Psoas muscle (tissue), 8 donors: ENCODE measurements at places on chromosomes 4 and X. TPM values are rescaled to one million over a fixed set of nuclear protein-coding genes. Genes with fewer than 3 reads are reported as not detected.

DNA sequence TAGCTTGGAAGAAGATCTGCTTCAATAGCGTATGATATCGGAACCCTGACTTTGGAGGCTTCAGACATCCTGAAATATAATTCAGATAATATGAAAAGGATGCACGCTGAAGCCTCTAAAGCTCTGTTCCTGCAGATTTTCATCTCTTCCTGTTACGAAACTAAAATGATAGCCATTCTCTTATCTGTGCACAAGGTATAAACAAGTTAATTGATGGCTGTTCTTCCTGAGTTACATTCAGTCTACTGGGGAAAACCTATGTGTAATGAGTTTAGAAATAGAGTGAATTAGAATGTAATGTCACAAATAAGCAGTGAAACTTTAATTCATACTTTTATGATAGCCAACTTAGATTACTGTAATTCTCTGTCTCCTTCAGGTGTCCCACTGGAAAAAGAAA lies 36.8 kb upstream of the AGA start:
- DNase-seq: no peak
- H3K4me1 ChIP-seq: no peaks in the 10 kb centered on the region
- no peaks in the 10 kb centered on the region for H3K36me3 ChIP-seq
- no peak overlapping the region for H3K27ac ChIP-seq

DNA sequence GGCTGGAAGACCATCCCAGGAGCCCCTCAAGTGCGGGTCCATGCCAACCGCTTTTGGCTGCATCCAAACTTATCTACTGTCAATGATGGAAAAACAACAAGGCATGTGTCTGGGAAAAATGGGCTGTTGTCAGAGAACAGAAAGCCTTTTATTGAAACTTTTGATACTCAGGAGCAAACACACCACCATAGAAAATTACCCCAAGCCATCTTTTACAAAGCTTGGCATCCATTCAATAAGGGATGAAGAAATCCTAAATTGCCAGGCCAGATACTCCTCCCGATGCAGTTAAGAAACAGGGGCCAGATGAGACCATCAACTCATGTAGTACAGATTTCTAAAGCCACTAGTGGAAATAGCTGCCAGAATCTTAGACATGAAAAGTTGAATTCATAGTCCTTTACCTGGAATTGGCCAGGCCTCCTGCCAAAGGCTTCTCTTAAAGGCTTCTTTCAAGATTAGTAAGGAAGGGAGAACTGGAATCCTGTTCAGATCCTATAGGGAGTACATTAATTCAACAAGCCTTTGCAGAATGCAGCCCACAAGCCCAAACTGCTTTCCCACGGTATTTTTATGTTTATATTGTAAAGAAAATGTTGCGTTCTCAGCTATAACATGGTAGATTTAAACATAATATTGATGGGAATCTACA lies 145.4 kb upstream of the MAP3K15 start:
- H3K27me3 ChIP-seq: no peaks in the 10 kb centered on the region
- no peaks in the 10 kb centered on the region for H3K4me1 ChIP-seq
- DNase-seq: no peak

GRCh38 chrX:9710332-9710731 lies 55.3 kb downstream of the GPR143 start:
- H3K36me3 ChIP-seq: no peaks in the 10 kb centered on the region
- no peak for DNase-seq
- no peaks in the 10 kb centered on the region for H3K27me3 ChIP-seq
- H3K27ac ChIP-seq: no peak overlapping the region
- H3K4me3 ChIP-seq: no peak overlapping the region

GRCh38 chr4:88854481-88854880 lies 156.9 kb upstream of the NAP1L5 start:
- H3K36me3 ChIP-seq: no peaks in the 10 kb centered on the region
- H3K27ac ChIP-seq: no peak overlapping the region
- DNase-seq: no peak
- H3K4me3 ChIP-seq: no peak overlapping the region
- peaks cover 9% of the 10 kb centered on the region for H3K4me1 ChIP-seq
- H3K27me3 ChIP-seq: no peaks in the 10 kb centered on the region

DNA sequence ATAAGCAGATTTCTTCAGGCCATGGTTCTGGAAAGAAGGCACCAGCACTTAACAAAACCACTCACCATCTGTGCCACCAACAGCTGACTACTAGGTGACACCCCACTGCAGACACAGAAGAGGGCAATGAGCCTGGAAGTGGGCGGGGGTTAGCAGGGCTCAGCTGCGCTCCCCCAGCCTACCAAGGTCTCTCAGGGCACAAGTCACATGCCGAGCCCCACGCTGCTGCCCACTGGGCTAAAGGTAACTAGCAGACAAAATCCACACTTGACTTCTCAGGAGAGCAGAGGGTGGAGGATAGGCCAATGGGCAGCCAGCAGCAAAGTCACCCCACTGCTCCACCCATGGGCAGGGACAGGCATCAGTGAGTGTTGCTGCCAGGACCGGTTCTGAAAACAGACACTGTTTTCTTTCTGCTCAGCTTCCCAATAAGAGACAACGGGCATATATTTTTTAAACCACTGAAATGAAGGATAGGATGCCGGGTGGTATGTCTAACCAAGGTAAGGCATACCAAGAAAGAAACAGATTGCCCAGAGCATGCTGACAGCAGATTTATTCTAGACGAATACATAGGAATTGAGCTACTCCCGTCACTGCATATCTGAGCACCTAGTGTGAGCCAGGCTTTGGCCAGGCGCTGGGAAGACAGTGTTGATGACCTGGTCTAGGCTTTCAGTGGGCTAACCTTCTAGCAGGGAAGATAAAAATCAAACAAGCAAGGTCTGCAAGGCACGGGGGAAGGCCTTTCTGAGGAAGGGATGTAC lies 20.1 kb downstream of the ACSL1 start:
- peaks cover 5% of the 10 kb centered on the region for H3K36me3 ChIP-seq
- H3K4me1 ChIP-seq: peaks cover 78% of the 10 kb centered on the region
- peak overlapping the region; percentile 92 for H3K27ac ChIP-seq
- peak; percentile 88 for DNase-seq

GRCh38 chr4:25834411-25835107 lies 28.2 kb downstream of the SEL1L3 start:
- DNase-seq: no peak
- H3K27me3 ChIP-seq: no peaks in the 10 kb centered on the region
- H3K27ac ChIP-seq: no peak overlapping the region
- no peaks in the 10 kb centered on the region for H3K4me1 ChIP-seq

GRCh38 chr4:165207016-165207430 lies 338 bp upstream of the KLHL2 start:
- peaks cover 5% of the 10 kb centered on the region for H3K4me1 ChIP-seq
- peak overlapping the region; percentile 65 for H3K27ac ChIP-seq
- no peaks in the 10 kb centered on the region for H3K36me3 ChIP-seq
- peak overlapping the region; percentile 78 for H3K4me3 ChIP-seq

DNA sequence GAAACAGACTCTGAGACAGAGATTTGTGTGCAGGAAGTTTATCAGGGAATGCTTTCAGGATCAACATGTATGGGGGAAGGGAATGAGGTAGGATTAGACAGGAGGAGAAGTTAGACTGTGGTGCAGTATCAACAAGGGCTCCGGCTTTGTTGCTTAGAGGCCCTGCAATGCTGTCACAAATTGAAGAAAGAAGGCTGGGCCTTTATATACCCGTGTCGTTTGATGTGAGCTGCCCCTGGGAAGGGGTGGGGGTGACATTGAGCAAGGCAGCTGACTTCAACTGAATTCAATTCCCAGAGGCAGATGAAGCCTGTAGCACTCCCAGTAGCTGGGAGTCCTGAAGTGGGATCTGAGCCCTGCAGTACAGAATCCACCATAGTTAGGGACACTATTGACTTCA lies 29.5 kb upstream of the USP9X start:
- H3K4me3 ChIP-seq: no peak overlapping the region
- DNase-seq: no peak
- no peaks in the 10 kb centered on the region for H3K36me3 ChIP-seq
- no peak overlapping the region for H3K27ac ChIP-seq
- H3K4me1 ChIP-seq: no peaks in the 10 kb centered on the region

DNA sequence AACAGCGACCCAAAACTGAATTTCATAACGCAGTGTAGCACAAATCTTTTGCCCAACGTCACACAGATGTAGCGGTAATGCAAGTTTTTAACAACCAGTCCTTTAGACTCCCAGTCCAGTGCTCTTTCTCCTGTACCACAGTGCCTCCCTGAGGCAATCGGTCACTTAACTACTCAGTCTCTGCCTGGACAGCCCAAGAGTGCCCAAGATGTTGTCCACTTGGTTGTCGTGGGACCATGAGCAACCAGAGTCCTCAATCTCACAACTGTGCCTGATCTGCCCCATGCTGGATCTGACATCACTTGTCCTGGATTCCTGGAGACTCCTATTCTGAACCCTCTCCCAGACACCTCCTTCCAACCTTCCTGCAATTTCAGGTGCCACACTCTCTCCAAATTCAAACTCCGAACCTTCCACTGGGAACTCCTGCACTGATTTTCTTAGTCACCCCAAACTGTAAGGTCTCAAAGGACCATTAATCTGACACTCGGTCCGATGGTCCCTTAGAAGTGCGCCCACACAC lies 702 bp downstream of the MMGT1 start:
- H3K4me1 ChIP-seq: peaks cover 5% of the 10 kb centered on the region
- H3K4me3 ChIP-seq: peak overlapping the region; percentile 82
- no peak for DNase-seq
- H3K36me3 ChIP-seq: no peaks in the 10 kb centered on the region
- H3K27ac ChIP-seq: peak overlapping the region; percentile 89

DNA sequence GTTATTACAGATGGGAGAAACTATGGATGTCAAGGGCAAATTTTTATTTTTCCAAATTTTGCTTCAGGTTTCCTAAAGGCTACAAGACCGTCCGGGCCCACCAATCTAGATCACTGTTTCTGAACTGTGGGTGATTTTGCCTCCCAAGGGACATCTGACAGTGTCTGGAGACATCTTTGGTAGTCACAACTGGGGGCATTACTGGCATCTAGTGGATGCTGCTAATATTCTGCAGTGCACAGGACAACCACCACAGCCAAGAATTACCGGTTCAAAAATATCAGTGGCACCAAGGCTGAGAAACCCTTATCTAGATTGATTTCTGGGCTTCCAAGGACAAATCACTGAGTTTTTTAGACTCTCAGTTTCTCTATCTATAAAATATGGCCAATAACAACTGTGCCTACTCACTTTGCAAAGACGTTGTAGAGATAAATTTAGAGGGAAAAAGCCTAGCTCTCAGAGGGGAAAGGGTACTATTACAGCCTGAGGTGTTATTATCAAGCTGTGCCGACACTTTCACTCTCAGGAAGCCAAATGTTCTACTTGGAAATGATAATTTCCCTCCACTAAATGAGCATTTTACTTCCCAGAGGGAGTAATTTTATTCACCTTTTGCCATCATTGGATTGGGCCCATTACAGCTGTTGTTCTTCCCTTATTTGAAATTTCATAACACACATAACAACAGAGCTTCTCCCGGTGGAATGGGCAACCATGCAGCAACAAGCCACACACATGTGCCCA lies 442.1 kb downstream of the CENPC start:
- no peaks in the 10 kb centered on the region for H3K27me3 ChIP-seq
- H3K4me3 ChIP-seq: no peak overlapping the region
- H3K36me3 ChIP-seq: no peaks in the 10 kb centered on the region
- no peak for DNase-seq
- H3K4me1 ChIP-seq: no peaks in the 10 kb centered on the region
- no peak overlapping the region for H3K27ac ChIP-seq

DNA sequence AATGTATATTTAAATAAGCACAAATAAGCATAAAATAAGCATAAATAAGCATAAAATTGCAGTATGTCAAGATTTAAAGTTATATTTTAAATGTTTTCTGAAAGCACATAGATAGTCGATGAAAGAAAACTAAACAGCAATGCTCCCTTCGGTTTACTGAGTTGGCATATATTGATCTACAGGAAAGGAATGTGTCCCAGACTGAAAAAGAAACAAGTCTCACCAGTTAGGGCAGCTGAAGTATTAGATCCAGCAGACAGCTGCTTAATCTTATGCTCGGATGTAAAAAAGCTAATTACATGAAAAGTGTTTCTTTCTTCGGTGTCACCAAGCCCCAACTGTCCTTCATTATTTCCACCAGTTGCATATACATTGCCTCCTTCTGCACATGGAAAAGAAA lies 8.7 kb downstream of the RPGR start:
- H3K4me1 ChIP-seq: no peaks in the 10 kb centered on the region
- no peaks in the 10 kb centered on the region for H3K36me3 ChIP-seq
- H3K4me3 ChIP-seq: no peak overlapping the region
- H3K27me3 ChIP-seq: peaks cover 8% of the 10 kb centered on the region

- H3K27ac ChIP-seq: no peak overlapping the region
- H3K36me3 ChIP-seq: no peaks in the 10 kb centered on the region
- no peak overlapping the region for H3K4me3 ChIP-seq
- DNase-seq: peak; percentile 56
- H3K4me1 ChIP-seq: no peaks in the 10 kb centered on the region
- H3K27me3 ChIP-seq: no peaks in the 10 kb centered on the region
These were observed 11.6 kb downstream of the PAGE4 start for GRCh38 chrX:49840679-49841078.

VCX gene
- not detected for total RNA-seq

ZAR1 gene
- total RNA-seq: not detected

VSIG1 gene
- not detected for total RNA-seq

GLRA3 gene
- total RNA-seq: not detected

TEX13B gene
- not detected for total RNA-seq

SLC9B1 gene
- not detected for total RNA-seq

TMEM150C gene
- total RNA-seq: 2.6 TPM

DGKK gene
- total RNA-seq: not detected

POU4F2 gene
- not detected for total RNA-seq

MGAT4D gene
- total RNA-seq: not detected

DUX4 gene
- total RNA-seq: not detected
